ENCODE measurements at places on chromosomes 7 and 10.

DNA sequence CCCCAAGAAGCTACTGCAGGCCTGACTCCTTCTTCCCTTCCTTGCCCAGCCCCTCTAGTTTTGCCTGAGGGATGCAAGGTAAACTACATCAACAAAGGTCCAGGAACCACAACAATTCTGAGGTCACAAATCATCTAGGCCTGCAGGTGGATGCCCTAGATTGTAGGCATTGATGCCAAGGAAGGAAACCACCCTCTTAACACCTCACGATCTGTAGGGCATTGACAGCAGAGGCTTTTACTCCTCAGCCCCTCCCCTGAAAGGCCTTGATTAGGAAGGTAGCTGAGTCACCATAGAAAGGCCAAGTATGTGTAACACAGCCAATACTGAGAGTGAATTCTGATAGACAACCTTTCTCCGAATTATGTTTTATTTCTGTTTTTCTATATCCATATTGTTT is 46.7 kb upstream of the FAM3C start:
- DNase-seq = no peak

GRCh38 chr7:122203814-122204213 is 59.8 kb upstream of the AASS start:
- DNase-seq = no peak

GRCh38 chr7:30548845-30549244 is 44.2 kb upstream of the GGCT start:
- peak; percentile 87 for DNase-seq

DNA sequence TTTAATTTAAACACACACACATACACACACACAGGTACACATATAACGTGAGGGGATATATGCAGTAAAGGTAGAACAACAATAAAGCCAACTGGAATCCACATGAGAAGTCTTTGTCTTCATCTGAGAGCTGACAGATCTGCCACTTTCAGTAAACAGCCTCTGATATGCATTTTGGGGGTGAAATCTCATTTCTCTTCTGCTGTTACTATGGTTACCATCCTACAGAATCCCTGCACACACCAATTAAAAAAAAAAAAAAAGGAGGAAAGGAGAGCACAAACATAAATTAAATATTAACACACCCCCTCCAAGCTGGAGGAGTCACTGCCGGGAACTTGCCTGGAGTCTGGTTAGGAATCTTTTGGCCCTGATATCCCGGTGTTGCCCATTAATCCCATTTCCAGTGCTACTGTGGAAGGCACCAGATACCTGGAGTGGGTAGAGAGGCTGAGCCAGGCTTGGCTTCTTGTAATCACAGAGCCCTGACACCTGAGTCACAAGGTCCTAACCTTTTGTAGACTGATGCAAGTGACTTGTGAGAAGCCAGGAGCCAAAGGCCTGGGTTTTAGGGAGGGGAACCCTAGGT is 169.1 kb downstream of the LHFPL3 start:
- DNase-seq = no peak

- no peak for DNase-seq
Measured at GRCh38 chr7:149166630-149167352, 19.5 kb downstream of the ZNF398 start.

- no peak for DNase-seq
Measured at GRCh38 chr7:101975046-101975445, 157.6 kb downstream of the CUX1 start.

- peak; percentile 10 for DNase-seq
Measured at GRCh38 chr10:116690356-116691322, 51.7 kb downstream of the HSPA12A start.

GRCh38 chr10:3000048-3000447 is 67.3 kb upstream of the PFKP start:
- DNase-seq = no peak

- DNase-seq = no peak
Measured at GRCh38 chr10:74174521-74174920, 23.5 kb downstream of the ADK start.

- no peak for DNase-seq
Measured at GRCh38 chr7:130954918-130955564, 221.0 kb upstream of the KLF14 start.

DNA sequence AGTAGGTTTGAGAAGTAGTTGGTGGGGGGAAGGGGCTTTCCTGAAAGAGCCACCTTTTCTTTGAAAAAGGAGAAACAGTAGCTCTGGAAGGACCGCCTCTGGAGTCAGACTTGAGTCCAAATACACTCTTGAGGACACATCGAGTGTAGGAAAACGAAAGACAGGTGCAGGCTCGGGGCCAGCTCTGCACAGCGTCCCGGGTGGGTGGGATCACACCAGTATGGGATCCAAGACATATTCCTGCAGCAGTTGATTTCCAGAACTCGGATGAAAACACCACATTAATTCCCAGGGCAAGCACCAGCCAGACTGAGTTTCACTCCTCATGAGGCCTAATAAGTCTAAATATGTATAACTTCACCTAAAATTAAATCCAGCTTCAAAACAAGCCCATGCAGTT is 61.4 kb downstream of the ASB13 start:
- no peak for DNase-seq

DNA sequence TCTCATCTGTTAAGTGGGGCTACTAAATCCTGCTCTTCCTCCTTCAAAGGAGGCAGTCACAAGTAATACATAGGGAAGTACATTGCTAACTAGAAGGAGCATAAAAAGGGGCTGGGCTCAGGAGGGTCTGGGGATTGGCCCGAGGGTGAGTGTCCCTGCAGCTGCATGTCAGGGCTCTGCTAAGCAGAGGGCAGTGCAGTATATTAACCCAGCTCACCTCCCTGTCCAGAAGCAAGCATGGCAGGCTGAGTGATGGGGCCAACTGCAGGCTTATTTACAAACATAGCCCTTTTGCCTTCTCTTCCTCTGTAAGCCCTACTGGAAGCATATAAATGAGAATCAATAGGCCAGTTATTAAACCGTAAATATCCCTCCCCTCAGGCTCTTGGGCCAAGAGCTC is 143.2 kb upstream of the PCBD1 start:
- no peak for DNase-seq

GRCh38 chr10:99732033-99732842 is at the start of the genes COX15 and CUTC:
Gene COX15 (minus strand): TSS chr10:99732127. CDS start chr10:99732049, 78 bp downstream.
Gene CUTC (plus strand): TSS chr10:99732234. CDS start chr10:99732349, 115 bp downstream.
- DNase-seq = peak; percentile 95

DNA sequence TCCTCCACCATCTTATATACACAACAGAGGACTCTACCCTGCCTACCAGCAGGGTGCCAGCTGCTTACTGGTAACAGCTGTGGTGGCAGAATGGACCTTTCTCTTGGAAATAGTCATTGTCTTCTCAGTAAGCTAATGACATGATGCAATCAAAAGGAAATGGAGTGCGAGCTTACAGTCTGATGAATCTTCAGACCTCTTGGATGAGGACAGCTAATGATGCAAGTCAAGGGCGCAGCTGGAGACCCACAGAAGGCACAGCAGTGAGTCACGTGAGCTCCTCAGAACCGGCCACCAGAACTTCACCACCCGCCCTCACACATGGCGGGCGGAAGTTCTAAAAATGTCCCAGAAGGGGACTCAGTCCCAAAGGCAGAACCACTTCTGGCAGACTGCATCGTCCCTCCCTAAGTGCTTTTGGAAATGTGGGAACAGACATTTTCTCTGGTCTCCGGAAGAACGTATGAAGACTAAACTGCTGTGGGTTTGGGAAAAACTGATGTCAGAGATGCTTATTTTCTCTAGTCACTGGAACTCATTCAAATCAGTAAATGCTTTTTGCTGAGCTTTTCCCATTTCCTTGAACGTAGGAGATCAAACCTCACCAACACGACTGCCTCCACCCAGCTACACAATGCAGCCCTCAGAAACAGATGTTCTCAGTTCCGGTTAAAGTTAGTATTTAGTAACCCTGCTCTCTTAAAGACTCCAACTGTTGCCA is 96.4 kb downstream of the FAS start:
- DNase-seq = no peak

DNA sequence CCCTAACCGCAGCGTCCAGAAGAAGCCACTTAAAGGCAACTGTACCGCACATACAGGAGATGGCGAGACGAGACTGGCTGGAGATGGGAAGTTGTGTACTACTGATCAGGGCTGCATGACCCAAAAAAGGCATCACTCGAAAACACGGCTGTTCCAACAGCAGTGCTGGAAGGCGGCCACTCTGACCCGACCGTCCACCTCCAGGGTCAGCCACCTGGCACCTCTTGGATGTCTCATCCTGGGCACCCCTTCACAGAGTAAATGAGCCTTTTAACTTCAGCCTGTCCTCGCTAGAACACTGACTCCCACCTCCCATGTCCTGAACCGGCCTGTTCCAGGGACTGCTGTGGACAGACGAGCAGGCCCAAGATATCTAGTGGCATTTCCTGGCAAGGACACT is 180.7 kb downstream of the DIP2C start:
- no peak for DNase-seq

DNA sequence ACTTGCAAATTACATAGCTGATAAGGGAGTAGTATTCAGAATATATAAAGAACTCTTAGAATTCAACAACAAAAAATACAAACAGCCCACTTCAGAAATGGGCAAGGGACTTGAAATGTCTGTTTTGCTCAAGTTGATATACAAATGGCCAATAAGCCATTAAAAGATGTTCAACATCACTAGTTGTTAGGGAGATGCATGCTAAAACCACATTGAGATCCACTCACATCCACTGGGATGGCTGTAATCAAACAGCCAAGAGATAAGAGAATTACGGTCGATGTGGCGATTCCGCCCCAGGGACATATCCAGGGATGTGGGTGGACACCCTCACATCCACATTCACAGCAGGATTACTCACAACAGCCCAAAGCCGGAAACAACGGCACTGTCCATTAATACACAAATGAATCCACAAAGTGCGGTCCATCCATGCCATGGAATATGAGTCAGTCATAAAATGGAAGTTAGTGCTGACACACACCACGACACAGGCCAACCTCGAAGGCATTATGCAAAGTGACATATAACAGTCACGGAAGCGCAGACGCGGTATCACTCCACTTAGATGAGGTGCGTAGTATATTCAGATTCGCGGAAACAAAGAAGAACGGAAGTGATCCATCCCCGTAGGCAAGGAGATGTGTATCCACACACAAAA is 227.8 kb downstream of the DNAJB6 start:
- DNase-seq = peak; percentile 82

DNA sequence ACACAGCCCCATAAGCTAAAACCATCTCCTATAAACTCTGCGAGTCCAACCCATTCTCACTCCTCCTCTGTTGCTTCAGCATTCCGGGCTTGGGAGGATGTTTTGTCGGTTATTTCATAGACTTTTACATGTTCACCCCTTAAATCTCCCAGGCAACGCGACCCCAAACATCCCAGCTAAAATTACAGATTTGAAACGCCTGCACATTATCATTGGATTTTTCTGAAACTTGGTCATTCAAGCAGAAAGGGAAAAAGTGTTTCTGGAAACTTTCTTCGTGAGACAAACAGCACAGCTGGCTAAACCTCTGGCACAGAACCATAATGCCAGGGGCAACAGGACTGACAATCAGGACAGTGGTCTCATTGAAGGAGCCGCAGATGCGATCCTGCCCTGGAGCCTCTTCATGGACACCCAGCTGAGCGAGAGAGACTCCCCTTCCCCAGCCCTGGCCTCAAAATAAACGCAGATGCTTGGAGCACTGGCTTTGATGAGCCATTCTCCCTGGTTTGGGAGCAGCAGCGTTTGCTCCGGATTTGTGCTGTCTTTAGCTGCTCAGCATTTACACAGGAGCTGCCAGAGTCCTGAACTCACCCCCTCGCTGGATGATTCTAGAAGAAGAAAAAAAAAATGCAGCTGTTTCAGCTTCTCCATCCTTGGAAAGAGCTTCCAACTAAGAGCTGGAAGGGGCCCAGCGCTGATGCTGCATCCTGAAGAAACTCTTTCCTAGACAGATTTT is 30.1 kb downstream of the AFAP1L2 start:
- DNase-seq = no peak

GRCh38 chr10:5618042-5618441 is 48.4 kb downstream of the ASB13 start:
- DNase-seq = no peak

- no peak for DNase-seq
Measured at GRCh38 chr7:75623390-75624133, 115.2 kb downstream of the HIP1 start.

GRCh38 chr7:89975577-89975976 is 178.7 kb upstream of the STEAP1 start:
- no peak for DNase-seq

Measured in kidney capillary endothelial cell (primary cell).